ENCODE measurements at places on chromosomes 7 and 10.

DNA sequence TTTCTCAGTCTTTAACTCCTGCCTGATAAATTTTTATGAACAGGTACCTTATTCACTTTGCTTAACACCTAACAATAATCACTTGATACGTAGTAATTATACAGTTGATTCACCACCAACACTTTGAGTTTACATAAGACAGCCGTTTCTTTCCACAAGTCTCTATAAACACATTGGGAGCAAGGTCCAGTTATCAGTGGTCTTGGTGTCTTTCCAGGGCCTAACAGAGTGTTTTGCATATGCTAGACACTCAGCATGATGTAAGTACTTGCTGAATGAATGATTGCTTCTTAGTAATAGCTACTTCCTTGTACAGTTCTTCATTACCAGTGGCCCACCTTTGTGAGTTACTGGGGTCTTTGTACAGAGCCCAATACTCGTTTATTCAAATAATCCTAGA is 6.4 kb downstream of the CLDN12 start:
- DNase-seq, result peak; percentile 12

DNA sequence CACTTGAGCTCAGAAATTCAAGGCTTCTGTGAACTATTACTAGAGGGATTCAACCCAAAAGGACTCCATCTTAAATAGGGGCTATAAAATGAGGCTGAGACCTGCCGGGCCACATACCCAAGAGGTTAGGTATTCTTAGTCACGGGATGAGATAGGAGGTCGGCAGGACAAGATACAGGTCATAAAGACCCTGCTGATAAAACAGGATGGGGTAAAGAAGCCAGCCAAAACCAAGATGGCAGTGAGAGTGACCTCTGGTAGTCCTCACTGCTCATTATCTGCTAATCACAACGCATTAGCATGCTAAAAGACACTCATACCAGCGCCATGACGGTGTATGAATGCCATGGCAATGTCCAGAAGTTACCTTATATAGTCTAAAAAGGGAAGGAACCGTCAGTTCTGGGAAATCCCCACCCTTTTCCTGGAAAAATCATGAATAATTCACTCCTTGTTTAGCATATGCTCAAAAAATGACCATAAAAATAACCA is 101.2 kb upstream of the TRIM24 start:
- DNase-seq, result no peak

GRCh38 chr7:921581-922333 is 32.7 kb downstream of the ADAP1 start:
- DNase-seq, result no peak

DNA sequence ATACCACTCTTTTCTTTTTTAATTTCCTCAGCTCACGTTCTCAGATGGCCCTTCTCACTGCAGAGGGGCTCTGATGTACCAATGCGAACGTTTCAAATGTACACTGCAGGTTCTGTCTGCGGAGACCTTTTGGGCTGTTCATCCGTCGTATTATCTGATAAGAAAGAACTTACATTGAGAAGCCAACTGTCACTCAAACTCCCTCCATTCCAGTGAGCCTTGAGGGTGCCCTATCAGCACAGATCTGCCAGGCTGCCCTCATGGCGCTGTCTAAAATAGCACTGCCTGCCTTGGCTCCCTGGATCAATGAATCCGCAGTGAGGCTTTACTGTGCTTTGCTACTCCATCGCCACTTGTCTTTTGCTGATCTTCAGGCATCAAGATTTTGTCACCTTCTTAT is 61.8 kb downstream of the ARL5B start:
- DNase-seq, result no peak

DNA sequence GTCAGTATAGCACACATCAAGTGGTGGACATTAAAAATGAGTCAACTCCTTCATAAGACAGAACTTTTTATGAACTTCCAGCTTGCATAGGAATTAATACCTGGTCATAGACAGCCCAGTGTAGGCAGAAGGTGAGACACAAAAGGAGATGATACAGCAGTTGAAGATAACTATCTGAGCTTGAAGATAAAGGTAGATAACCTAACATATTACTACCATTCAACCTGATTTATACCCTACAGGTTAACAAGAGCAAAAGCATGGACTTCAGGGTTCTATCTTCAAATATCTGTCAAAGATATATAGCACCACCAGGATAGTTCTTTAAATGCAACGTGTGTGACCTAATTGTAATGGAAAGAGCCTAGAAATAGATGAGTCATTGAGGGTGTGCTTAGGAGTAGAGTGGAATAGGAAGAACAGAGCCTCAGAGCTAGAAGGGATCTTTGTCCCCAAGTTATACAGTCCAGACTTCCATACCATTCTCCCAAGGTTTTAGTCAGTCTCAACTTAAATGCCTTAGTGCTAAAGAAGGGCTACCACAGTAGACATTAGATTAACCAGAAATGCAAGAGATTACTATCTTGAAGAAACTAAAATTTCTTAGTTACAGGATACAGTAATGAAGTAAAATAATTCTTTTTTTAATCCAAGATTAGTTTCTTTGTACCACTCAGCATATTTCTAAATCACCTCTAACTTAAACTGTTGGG is 9.2 kb downstream of the ZNF800 start:
- no peak for DNase-seq

DNA sequence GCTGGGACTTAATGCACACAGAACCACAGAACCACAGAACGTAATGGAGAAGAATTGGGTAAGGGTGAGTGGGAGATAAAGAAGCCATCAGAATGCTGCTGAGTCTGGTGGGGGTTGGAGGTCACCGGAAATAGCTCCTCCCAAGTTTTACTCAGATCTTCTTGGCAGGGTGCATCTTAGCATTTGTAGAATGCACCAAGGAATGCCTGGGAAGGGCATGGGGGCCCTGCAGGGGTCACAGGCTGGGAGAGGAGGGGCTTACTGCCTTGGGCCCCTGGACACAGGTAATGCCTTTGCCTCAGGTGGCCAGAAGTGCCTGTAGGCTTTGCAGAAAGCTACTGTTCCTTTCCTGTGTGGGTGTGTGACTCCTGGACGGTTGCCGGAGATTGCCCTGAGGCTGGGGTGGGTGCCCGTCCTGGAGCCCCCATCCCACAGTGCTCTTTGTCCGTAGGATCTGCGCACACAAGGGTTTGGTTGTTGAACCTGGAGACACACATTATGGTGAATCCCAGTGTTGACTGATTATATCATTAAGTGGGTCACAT is 55.1 kb downstream of the MGMT start:
- DNase-seq, result no peak

DNA sequence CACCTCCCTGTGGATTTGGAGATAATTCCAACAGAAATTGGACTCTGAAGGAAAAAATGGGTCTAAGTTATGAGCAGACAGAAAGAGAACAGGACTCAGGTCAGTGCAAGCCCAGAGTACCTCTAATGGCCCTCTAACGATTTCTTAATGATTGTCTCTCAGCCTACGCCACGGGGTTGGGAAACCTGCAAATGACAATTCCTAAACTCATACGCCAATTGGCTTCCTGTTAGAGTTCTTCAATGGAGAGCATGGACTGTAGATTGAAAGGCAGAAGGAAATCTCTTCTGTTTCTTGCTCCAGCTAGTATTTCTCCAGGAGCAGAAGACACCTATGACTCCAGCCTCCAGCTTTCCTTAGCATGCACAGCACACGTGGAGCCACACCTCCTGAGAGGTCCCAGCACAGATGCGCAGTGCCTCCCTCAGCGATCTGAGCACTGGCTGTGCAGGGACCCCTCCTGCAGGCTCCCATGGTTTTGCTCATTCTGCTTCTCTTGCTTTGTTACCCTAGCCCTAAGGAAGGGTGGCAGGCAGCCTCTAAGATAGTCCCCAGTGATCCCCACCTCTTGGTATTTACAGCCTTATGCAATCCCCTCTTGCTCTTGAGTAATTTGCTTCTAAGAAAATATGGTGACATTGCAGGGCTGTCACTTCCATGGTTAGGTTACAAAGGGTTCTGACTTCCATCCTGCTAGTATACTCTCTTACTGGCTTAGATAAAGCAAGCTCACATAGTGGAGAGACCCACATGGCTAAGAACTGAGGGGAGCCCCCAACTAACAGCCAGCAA is 30.1 kb downstream of the DENND11 start:
- no peak for DNase-seq

- DNase-seq, result no peak
Observed at GRCh38 chr7:55343860-55344606, 21.1 kb upstream of the LANCL2 start.

GRCh38 chr10:44888886-44889285 is 22.3 kb upstream of the TMEM72 start:
- no peak for DNase-seq

- no peak for DNase-seq
Observed at GRCh38 chr7:136947347-136947746, 78.9 kb downstream of the CHRM2 start.

GRCh38 chr10:78494179-78494578 is 460.5 kb downstream of the RPS24 start:
- DNase-seq, result no peak

DNA sequence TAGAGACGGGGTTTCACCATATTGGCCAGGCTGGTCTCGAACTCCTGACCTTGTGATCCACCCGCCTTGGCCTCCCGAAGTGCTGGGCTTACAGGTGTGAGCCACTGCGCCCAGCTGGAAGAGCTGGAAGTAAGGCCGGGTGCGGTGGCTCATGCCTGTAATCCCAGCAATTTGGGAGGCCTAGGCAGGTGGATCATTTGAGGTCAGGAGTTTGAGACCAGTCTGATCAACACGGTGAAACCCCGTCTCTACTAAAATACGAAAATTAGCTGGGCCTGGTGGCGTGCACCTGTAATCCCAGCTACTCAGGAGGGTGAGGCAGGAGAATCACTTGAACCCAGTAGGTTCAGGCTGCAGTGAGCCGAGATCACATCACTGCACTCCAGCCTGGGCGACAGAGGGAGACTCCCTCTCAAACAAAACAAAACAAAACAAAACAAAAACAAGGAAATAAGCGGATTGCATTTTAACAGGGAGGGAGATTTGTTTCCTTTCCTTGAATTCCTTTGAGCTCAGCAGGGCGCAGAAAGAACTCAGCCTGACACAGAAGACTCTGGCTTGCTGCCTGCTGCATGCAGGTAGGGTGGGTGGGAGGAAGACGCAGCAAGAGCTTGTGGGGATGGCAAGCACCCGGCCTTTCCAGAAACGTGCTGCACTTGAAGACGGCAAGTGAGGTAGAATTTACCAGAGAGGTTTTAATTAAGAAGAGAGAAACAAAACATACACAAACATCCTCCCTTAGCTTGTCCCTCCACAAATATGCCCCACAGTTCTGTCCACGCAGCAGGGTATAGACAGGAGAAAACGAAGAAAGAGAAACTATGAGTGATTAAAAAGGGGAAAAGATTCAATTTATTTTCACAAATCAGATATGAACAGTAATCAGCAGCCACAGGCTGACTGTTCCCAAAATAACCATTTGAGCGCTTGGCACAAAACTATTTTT is 148.0 kb downstream of the RNF216 start:
- no peak for DNase-seq

DNA sequence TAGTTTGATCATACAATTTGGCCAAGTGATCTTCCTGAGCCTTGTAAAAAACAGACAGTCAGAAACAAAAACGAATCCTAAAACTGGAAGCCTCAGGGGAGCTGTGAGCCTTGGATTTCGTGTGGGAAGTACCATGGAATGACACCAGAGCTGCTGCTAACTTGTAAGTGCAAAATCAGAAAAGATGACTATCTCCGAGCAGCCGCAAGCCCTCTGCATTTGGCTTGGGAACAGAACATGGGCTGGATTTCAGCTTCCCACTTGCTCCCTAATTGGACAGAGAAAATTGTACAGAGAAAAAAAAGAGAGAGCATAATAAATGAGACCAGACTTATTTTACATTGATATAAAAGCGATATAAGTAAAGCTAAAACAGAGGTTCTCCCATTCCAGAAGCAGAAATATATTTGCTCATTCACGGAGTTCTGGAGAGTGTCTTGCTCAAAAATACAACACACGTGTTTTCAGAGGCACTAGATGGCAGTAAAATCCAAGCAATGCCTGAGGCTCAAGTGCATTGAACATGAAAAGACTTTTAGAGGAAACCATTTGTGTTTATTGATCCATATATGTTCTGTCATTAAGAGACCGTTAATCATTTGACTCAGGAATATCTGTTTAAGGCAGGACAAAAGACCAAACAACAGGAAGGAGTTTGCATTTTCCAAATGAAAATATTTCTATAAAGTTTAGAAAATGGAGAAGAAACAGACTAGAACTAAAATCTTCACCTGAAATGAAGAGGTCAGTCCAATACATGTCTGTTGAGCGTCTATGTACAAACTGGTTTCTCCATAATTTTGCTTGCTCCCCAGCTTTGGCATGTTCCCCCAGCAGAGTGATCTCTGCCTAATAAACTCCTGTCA is 78.3 kb upstream of the SLC26A5 start:
- no peak for DNase-seq

- no peak for DNase-seq
Observed at GRCh38 chr7:41187322-41187721, 515.6 kb downstream of the INHBA start.

- no peak for DNase-seq
Observed at GRCh38 chr10:6936931-6937330, 356.9 kb upstream of the PRKCQ start.

GRCh38 chr10:90111671-90112070 is 410.3 kb downstream of the KIF20B start:
- DNase-seq, result no peak

GRCh38 chr7:50214771-50215170 is 89.7 kb upstream of the IKZF1 start:
- DNase-seq, result no peak

- no peak for DNase-seq
Observed at GRCh38 chr10:106534441-106534840, 630.1 kb downstream of the SORCS1 start.

GRCh38 chr10:120375666-120376065 is 81.4 kb upstream of the PLPP4 start:
- DNase-seq, result no peak

DNA sequence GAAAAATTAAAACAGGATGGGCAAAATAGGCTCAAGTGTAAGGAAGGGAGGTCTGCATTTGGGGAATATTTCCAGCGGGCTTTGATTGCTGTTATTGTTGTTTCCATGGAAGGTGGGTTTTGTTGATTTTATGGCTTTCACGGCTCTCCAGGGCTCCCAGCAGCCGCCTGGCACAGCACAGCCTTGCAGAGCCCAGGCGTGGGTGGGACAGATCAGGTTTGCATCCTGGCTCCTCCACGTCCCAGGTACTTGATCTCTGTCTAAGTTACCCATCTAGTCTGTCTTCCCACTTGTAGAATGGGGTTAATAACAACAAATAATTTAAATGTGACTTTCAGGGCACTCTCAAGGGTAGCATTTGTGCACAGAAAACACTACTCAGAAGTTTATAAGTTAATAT is 45.2 kb downstream of the HTR5A start:
- DNase-seq, result no peak

- DNase-seq, result peak; percentile 5
Observed at GRCh38 chr7:20260223-20260622, 43.0 kb upstream of the MACC1 start.

GRCh38 chr7:2953588-2954407 is 89.9 kb downstream of the CARD11 start:
- DNase-seq, result no peak

GRCh38 chr10:120365872-120366271 is 91.2 kb upstream of the PLPP4 start:
- DNase-seq, result no peak

- DNase-seq, result no peak
Observed at GRCh38 chr7:141464551-141464950, 86.7 kb upstream of the AGK start.

- DNase-seq, result no peak
Observed at GRCh38 chr10:50992972-50993766, 81.1 kb upstream of the PRKG1 start.

All from NCI-H2029 (cell line).